ENCODE measurements at places on chromosomes 1 and 21.

DNA sequence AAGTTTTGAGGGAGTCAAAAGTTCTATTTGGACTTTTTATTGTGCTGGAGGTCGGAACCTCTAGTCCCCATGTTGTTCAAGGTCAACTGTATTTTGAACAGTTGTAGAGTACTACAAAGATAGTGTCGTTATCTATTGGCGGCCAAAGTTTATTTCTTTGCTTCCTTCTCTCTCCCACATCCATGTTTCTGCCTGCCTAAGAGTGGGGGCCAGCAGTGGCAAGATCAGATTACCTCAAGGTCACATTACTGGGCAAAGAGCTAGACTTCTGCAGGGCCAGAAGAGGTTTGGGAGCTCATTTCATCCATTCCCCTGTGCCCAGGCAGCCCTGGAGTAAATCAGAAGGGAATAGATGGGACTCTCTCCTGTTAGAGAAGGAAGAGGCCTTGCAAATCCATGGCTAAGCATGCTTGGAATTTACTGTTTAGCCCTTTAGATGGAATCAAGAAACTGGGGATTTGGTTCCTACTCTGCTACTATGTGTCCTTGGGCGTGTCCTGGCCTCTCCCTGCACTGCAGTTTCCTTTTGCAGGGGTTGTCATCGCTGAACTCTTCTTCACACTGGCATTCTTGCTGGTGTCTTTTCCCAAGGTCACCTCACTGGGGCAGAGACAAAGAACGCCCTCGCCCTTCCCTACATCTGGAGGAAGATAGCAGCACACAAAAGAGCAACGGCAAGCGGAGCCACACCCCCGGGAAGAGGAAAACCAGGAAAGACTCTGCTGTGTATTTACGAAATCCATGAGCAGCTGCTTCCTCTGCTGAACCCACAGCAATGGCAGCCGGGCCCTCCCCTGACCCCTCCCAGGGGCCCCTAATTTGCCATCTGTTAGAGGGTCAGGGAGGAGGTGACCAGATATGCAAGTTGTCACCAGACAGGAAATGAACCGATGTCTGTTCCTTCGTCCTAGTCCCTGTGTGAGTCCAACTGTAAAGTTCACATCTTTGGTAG is 73.3 kb downstream of the PLPP3 start:
- no peak for DNase-seq

DNA sequence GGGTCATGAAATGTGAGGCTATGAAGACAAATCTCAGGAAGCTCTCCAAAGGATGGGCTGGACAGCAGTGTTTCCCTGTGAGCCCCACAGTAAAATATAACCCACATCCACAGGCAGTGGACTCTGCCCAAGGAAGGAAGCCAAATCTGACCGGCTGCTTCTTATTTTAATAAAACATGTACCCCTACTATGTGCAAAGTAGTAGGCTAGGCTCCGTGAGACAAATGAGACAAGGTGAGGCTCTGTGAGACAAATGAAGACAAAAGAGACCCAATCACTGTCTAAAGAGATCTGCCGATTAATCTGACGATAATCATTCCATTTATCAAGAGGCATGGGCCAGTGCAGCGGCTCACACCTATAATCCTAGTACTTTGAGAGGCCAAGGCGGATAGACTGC is 2.1 kb downstream of the ASAP3 start:
- no peak for DNase-seq

GRCh38 chr1:66365635-66366034 is 168.3 kb upstream of the SGIP1 start:
- DNase-seq: no peak

GRCh38 chr1:106836708-106837107 is 219.8 kb upstream of the PRMT6 start:
- DNase-seq: no peak

- DNase-seq: no peak
Observed at GRCh38 chr1:245232931-245233330, 78.1 kb downstream of the KIF26B start.

DNA sequence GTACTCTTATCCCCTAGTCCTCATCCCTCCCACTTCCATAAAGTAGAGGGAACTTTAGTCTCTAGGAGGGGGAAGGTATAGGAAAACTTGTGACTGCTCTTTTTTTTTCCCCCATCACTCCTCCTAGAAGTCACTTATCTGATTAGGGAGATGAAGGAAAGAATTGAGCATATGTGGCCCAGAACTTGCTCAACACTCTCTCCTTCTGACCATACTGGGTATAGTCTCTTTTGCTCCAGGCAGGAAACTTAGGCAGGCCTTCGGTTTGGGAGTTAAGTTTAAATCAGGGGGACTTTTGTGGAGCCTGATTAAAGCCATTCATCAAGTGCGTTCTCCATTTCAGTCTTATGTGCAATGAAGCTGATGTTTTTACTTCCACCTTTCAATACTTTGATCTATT is 5.8 kb downstream of the UBE2U start:
- no peak for DNase-seq

DNA sequence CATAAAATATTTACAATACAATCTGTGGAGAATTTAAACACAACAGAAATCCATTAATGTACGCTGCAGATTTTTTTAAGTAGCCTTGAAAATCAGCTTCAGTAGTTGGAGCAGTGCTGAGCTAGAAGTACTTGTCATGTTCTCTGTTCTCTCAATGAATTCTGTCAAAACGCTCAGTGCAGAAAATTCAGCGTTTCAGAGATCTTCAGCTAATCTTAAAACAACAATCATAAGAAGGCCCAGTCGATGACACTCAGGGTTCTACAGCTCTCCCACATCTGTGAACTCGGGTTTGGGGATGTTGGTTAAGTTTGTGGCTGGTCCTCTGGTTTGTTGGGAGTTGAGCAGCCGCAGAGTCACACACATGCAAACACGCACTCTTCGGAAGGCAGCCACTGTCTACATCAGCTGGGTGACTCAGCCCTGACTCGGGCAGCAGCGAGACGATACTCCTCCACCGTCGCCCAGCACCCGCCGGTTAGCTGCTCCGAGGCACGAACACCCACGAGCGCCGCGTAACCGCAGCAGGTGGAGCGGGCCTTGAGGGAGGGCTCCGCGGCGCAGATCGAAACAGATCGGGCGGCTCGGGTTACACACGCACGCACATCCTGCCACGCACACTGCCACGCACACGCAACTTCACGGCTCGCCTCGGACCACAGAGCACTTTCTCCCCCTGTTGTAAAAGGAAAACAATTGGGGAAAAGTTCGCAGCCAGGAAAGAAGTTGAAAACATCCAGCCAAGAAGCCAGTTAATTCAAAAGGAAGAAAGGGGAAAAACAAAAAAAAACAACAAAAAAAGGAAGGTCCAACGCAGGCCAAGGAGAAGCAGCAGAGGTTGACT is 161.2 kb downstream of the RUNX1 start:
- DNase-seq: peak; percentile 88

DNA sequence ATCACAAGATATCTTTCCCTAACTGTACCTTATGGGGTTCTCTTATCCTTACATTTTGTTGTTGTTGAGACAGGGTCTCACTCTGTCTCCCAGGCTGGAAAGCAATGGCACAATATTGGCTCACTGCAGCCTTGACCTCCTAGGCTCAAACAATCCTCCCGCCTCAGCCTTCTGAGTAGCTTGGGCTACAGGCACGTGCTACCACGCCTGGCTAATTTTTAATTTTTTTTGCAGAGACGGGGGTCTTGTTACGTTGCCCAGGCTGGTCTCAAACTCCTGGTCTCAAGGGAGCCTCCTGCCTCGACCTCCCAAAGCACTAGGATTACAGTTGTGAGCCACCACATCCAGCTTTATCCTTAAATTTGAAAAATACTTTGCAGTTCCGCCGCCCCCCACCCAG is 10.4 kb downstream of the RERE start:
- DNase-seq: no peak

DNA sequence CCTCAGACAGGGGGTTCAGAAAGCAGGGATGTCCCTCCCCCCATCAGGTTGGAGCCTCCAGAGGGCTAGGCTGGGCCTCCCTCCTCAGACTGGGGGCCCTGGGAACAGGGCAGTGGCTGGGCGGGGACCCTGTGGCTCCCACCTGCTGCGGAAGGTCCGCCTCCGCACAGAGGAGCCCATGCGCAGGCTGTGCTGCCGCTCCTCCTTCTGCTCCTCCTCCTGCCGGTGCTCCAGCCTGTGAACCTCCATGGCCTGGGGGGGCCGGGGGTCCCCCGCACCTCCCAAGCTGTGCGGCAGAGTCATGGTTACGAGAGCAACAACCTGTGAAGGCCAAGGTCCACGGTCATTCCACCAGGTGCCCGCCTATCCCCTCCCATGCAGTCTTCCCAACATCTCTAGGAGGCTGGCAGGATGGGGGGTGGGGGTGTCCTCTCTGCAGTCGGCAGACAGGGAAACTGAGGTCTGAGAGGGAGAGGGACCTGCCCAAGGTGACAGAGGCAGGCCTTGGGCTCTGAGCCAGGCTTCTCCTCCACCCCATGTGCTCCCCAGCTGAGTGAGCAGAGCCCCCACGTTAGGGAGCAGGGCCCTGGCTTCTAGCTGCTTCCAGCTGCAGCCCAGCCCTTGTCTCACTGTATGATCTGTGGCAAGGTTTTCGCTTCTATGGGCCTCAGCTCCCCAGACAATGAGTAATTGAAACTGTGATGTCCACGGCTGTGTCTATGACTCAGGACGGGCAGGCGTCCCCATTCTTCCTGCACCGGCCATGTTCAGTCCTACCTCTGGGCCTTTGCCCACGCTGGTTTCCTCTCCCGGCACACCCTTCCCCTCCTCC is 3.4 kb downstream of the MYOM3 start:
- DNase-seq: no peak

- no peak for DNase-seq
Observed at GRCh38 chr1:17709981-17710380, 45.2 kb upstream of the ACTL8 start.

- DNase-seq: no peak
Observed at GRCh38 chr21:37058261-37058660, 14.6 kb downstream of the PIGP start.

DNA sequence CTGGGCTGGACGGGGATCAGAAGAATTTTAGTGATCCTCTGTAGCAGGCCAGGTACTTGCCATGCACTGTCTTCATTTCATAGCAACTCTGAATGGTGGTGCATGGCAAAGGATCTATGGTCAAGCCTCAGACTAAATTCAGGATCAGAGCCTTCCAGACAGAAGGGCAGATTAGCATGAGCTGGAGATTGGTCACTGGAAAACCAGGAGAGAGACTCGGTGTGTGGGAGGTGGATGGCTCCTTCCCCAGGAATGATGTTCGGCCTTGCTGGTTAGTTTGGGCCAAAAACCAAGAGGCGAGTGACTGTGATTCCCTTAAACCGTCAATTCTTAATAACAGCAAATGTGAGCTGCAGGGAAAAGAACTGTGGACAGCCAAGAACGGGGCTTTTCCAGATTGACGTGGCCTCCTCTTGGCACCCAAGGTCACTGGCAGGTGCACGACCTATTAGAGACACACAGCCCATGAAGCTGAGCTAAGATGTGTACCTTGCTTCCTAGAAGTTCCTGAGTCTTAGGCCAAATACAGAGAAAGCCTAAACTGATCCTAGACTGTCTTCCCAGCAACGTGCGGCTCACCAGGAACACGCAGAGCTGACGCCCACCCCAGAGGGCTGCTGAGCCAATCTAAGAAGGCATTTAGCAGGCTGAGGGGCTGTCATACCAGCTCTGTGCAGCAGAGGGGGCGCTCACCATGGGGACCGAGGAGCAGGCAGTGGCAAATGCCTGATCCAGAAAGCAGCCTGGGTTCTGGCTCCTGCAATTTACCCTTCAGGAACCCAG is 18.5 kb downstream of the ALDH4A1 start:
- peak; percentile 70 for DNase-seq

DNA sequence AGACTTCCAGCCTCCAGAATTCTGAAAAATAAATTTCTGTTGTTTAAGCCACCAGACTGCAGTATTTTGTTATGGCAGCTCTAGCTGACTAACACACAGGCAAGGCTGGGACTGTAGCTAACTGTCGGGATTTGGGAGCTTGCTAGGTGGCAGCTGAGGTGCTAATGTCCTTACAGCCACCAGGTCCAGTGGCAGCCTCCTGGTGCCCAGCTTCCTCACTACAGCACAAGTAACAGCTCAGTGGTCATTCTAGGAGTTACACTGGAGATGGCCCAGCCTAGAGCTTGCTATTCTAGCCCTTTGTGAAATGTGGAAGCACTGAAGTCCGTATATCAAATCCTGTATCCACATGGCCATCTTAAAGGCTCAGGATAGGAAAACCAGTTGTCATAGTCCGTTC is 4.3 kb upstream of the C1orf115 start:
- DNase-seq: no peak

- no peak for DNase-seq
Observed at GRCh38 chr1:20725189-20726117, 7.0 kb downstream of the SH2D5 start.

- no peak for DNase-seq
Observed at GRCh38 chr1:225909477-225909876, 14.6 kb downstream of the PYCR2 start.
